ENCODE measurements at places on chromosomes 2 and 18. TPM values are rescaled to one million over a fixed set of nuclear protein-coding genes. Genes with fewer than 3 reads are reported as not detected.

The MEP1B gene
- total RNA-seq = 497 TPM

The VWC2L gene
- not detected for total RNA-seq

The AOX1 gene
- 29.0 TPM for total RNA-seq

The ITGA4 gene
- 8.2 TPM for total RNA-seq

The DLGAP1 gene
- total RNA-seq = 0.53 TPM

The CUL3 gene
- total RNA-seq = 96.6 TPM

The TLX2 gene
- total RNA-seq = 1.7 TPM

The CTIF gene
- 16.6 TPM for total RNA-seq

The REEP1 gene
- 1.7 TPM for total RNA-seq

The TRIM43 gene
- total RNA-seq = not detected

The IGFBP2 gene
- 40.6 TPM for total RNA-seq

The UGT1A3 gene
- total RNA-seq = 21.7 TPM

The TRABD2A gene
- total RNA-seq = 85.4 TPM

The SP9 gene
- not detected for total RNA-seq

The TNFAIP6 gene
- not detected for total RNA-seq

The GCG gene
- total RNA-seq = 209 TPM
